Mammary epithelial cell (primary cell): ENCODE measurements at places on chromosomes 11 and 22.

DNA sequence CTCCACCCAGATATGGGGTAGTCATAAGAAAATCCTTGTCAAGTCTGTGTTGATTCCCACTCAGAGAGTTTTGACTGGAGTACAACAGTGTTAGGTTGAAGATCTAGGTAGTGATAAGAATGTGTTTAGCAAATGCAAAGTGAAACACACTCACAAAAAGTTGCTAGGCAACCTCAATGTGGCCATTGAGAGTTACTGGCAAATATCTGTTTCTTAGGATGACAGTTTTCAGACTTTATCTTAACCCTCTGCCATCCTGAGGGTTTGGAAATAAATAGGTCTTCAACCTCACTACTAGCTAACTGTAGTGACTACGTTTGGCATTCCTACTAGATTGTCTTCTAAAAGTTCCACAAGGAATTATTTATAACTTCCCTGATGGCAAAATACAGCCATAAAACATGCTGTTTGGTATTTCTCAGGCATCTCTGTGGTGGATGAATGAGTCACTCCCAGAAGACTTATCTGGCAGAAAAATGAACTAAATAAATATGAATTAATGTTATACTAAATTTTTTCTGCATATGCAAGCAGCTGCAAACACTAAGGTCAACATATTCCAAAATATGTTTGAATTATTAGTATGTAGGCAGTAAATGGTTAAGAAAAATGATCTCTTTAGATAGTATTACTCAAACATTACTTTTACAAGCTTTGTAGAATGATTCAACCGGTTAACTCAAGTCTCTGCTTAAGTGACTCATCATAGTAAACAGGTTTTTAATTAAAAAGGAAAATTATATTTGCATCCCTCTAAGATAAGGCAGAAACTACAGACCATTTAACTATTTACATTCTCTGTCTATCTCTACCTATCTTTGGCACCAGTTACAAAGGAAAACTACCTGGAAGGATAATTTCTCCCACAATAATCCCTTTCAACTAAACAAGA is 17.1 kb upstream of the SYTL2 start:
- peak; percentile 83 for DNase-seq

DNA sequence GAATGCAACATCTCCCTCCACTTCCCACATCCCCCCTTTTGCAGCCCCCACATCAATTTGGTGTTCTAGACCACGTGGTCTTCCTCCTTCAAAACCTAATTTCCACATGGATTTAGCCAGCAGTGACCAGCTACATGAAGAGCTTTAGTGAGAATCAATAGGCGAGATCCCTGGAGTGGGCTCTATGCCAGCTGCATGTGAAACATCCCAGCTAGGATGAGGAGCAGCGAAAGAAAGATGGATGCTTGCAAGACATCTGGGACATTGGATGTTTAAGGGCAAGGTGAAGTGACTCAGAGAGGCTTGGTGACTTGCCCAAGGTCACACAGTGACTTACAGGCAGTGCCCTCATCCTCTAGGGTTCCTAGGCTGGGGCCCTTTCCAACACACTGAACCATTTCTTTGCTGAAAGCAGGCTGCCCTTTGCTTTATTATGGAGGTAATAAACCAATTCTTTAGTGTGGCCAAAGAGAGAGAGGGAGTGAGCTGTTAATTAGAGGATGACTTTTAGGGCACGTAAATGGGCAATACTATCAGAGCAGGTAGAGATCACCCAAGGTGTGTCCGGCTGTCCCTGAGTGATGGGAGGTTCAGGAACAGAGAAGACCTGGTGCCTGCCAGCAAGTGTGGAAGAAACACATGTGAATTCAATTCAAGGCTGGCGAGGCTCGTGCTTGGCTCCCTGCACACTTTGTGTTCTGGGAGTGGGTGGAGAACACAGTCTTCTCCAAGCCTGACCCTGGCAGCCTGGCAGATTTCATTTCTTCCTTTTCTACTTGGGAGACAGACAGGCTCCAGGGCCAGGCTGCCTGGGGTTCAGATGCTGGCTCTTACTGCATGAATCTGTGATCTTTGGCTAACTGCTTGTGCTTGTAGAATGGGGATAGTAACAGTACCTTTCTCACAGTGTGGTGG is 24.0 kb downstream of the TSPAN18 start:
- no peak for DNase-seq

DNA sequence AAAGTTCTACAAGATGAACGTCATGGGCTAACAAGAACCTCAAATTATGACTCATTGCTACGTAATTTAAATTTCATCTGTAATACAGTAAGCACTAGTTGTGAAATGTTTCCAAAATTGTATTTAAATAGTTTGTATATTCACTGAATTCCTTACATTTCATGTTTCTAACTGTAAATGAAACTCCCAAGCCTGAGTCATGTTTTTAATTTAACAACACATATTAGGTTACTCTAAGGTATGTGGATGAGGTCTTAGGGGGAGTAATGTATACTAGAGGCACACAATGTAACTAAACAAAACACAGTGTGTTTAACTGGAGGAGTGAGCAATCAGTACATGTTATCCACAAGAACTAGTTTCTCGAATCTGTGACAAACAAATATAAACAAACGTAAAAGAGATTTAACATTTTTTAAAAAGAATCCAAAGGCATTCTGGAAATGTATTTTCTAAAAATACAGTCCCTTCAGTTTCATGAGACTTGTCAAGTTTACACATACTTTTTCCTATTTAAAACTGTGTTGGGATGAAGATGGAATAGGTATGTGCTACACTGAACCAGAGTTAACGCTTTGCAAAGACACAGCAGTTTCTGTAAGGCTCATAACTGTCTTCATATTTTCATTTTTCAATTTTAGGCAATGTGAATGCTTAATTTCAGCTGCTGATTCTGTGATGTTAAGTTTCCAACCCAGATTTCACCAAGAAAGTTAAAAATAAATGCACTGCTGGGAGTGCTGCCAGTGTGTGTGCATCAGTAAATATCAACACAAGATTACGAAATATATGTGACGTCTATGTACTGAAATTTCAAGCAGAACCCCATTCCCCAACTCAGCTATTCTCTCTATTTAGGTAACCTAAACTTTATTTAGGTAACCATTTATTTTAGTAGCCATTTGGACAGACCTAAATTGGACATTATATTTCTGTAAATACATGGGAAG is 52.6 kb downstream of the PITPNB start:
- DNase-seq, result peak; percentile 76

- no peak for DNase-seq
Measured at GRCh38 chr11:35414776-35415175, 4.6 kb downstream of the SLC1A2 start.

DNA sequence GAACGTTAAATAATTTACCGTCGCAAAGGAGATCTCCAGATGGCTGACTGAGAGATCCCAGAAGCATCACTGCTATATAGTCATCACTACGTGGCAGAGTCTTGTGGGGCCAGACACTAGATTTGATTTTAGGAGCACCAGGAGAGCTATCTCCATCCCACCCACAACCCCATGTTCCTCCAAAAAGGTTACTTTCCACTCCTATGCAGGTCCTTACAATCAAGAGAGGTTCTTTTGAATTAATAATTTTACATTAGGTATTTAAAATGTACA is 19.4 kb downstream of the GUCY1A2 start:
- DNase-seq, result no peak

GRCh38 chr11:72436661-72437060 is 2.3 kb upstream of the CLPB start:
- no peak for DNase-seq

GRCh38 chr11:57641011-57641807 is 8.5 kb downstream of the YPEL4 start:
- DNase-seq, result no peak

DNA sequence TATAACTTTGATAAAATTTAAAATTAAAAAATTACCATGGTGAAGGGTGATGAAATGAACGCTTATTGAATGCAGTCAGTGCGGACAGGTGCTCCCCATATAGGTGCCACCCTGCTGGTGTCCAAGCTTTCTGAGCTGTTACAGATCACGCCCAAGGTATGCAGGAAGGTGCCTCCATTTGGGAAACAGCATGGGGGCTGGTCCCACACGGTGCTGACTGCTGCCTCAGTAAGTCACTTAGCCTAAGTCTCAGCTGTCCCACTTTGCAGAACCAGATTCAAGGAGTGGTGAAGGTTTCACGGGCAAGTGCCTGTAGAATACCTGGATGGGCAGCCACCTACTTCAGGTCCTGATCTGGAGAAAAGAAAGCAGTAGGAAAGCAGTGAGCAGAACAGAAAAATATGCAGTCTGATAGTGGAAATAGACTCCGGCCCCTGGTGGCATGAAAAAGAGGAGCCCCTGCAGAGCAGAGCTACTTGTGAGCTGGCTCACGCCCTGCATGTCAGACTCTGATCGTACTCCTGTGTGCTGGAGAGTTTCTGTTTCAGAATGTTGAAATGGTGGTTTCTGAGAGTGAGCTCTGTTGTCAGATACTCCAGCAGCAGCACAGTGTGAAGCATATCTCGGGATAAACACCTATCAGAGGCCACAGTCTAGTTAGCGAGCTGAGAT is 33.2 kb downstream of the ADORA2A start:
- no peak for DNase-seq

- DNase-seq, result no peak
Measured at GRCh38 chr11:59666969-59667368, 1.9 kb downstream of the PATL1 start.

- DNase-seq, result no peak
Measured at GRCh38 chr11:108237058-108237481, 14.2 kb downstream of the ATM start.

DNA sequence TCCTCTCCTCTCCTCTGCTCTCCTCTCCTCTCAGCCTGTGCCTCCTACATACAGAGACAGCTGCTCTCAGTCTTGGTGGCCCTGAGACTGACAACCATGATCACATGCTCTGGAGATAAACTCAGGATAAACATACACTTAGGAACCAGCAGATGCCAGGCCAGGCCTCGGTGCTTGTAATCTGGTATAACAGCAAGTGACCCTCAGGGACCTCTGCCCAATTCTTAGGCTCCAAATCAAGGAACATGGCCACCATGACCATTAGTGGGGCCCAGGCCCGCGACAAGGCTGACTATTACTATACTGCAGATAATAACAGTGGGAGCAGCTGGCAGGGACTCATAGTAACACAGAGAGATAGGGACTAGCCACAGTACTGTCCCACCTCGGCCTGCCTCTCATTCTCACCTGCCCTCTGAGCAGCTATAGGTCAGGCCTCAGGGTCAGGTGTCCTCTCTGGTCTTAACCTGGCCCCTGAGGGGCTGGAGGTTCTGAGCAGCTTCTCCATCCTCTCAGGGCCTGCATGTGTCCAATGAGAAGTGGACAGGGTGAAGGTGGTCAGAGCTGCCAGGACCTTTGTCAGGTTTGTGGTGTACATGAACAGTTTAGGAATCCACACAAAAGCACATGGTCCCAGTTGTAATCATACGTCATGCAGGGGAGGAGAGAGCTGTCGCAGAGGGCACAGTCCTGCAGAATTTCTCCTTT is 106.1 kb downstream of the GGTLC2 start:
- no peak for DNase-seq

- no peak for DNase-seq
Measured at GRCh38 chr22:37148031-37148651, 1.6 kb downstream of the IL2RB start.

GRCh38 chr22:29702931-29703501 is 16.8 kb upstream of the CABP7 start:
- no peak for DNase-seq

GRCh38 chr11:45730014-45730413 is 64.6 kb upstream of the CHST1 start:
- DNase-seq, result no peak

DNA sequence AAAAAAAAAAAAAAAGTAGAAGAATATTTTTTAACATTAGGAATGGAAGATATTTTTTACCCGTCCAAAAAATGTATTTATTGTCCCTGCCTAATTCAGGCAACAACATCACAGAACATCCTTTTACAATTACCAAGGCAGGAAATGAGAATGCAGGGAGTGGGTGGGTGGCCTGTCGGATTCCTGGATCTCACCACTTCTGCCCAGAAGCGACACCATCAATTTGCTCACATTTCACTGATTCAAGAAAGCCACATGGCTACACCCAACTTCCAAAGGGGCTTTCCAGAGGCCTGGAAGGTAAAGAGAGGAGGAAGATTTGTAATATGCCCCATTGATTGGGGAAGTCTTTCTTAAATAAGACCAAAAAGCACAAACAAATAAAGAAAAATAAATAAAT is 93.8 kb upstream of the CLPB start:
- peak; percentile 34 for DNase-seq

GRCh38 chr22:49208768-49209252 is 618.9 kb downstream of the BRD1 start:
- no peak for DNase-seq

DNA sequence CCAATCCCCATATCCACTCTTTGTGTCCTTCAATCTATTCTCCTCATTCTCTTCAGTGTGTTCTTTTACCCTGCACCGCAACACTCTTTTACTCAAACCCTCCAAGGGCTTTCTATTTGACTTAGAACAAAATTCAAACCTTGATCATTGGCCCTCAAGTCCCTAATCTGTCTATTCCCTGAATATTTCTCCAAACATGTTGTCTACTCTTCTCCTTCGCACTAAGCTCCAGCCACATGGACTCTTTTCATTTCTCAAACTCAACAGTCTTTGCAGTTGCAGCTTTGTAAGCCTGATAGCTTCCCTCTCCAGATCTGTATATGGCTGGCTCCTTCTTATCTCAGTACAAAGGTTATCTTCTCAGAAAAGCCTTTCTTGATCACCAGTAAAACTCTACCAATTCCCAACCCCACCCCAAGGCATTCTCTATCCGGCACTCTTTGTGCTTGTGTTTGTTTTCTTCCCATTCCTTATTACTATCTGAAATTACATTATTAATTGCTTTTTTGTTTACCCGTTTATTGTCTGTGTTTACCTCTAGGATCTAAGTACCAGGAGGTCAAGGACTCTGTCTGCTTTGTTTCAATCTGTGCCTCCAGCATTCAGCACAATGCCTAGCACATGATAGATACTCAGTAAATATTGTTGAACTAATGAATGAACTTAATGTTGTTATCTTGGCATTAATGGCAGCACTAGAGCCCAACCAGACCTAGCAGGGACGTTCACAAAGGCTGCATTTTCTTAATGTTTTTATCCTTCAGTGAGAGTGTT is 147.4 kb downstream of the BBOX1 start:
- no peak for DNase-seq

DNA sequence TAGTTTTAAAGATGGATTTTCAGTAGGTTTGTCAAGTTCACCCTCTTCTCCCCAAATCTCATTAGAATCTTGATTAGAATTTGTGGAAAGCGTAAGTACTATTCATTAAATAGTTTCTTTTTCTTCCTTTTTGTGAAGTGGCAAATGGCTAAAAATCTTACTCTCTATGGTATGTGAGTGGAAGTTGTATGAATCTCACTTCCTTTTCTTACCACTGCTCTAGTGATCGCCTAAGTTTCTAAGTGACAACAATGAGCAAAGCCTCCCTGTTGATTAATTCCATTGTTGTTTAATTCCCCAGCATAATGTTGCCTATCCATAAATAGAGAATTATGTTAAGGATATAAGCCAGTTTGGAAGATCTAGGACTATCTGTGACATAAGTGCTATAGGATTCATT is 82.7 kb downstream of the PGR start:
- DNase-seq, result no peak

- DNase-seq, result peak; percentile 65
Measured at GRCh38 chr11:128407962-128408361, 179.4 kb downstream of the ETS1 start.
